ENCODE measurements at places on chromosomes 3 and 15. TPM values are rescaled to one million over a fixed set of nuclear protein-coding genes. Genes with fewer than 3 reads are reported as not detected.

DNA sequence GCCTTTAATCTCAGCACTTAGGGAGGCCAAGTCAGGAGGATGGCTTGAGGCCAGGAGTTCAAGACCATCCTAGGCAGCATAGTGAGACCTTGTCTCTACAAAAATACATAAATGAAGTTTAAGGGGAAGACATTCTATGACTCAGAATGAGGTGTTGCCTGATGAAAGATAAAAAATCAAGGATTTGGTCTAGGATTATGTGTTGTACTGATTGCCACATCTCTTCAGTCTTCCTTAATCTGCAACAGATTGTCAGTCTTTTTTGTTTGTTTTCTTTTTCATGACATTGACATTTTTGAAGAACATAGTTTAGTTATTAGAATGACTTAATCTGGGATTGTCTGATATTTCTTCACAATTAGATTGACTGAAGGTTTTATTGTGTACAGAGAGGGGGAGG lies 26.3 kb upstream of the DPPA4 start:
- no peak overlapping the region for H3K27ac ChIP-seq
- no peak for DNase-seq
- H3K4me3 ChIP-seq: no peak overlapping the region
- H3K36me3 ChIP-seq: no peaks in the 10 kb centered on the region

- H3K27ac ChIP-seq: peak overlapping the region; percentile 99
- DNase-seq: no peak
- peak overlapping the region; percentile 100 for H3K4me3 ChIP-seq
- H3K36me3 ChIP-seq: no peaks in the 10 kb centered on the region
These were observed 1.8 kb downstream of the PIK3CA start for GRCh38 chr3:179149951-179150350.

DNA sequence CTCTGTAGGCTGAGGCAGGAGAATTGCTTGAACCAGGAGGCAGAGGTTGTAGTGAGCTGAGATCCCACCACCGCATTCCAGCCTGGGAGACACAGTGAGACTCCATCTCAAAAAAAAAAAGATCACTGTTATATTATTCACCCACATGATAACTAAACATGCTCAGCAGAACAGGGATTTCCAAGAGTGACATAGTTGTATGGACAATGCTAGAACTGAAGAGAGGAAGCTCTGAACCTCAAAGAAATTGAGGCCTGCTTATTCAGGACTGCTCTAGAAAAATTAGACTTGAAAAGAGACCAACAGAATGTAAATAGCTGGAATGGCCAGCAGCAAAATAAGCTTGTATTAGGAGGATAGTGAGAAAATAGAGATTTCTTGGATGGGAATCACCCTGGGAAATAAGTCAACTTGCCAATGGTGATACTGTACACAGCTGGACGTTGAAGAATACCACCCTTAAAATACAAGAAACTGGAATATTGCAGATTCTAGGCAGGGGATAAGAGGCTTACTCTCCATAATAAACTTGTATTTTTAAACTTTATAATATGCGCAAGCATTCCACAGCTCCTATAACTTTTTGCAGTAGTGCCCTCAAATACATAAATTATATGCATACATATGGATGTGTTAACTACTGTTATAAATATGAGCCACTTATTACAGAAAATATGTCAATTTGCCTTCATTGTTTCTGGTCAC lies 28.2 kb downstream of the PIK3CB start:
- H3K27ac ChIP-seq: no peak overlapping the region
- H3K27me3 ChIP-seq: no peaks in the 10 kb centered on the region
- H3K4me3 ChIP-seq: no peak overlapping the region
- no peaks in the 10 kb centered on the region for H3K4me1 ChIP-seq
- DNase-seq: no peak

DNA sequence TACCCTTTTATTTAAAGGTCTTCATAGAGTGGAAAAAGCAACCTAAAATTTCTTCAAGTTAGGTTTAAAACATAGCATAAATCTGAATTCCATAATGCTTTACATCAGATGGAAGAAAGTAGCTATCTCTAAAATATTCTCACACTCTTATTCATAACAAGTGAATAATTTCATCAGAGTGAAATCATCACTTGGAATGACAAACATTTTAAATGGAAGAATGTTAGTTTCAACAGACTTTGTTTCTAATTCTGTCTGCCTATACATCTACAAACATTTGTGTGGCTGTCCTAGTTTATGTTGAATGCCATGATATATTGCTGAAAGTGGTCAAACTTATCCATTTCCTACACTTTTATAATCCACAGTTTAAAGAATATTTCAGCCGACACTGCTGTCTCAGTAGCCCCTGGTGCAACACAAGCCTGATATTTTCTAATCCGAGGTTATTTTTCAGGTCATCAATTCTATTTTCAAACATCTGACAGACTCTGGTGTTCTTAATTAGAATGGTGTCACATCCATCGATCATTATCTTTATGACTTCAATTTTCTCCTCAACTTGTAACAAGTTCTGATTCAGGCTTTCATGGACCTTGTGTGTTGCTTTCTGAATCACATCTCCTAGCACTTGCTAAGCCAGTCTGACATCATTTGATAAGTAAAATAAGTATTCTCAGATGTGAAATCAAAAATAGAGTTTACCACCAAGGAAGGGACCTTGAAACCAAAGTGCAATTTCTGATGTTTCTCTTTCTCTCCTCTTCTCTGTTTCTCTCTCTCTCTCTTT lies 17.1 kb upstream of the CNTN3 start:
- H3K27ac ChIP-seq: no peak overlapping the region
- H3K27me3 ChIP-seq: no peaks in the 10 kb centered on the region
- no peaks in the 10 kb centered on the region for H3K4me1 ChIP-seq
- no peak for DNase-seq
- no peak overlapping the region for H3K4me3 ChIP-seq

DNA sequence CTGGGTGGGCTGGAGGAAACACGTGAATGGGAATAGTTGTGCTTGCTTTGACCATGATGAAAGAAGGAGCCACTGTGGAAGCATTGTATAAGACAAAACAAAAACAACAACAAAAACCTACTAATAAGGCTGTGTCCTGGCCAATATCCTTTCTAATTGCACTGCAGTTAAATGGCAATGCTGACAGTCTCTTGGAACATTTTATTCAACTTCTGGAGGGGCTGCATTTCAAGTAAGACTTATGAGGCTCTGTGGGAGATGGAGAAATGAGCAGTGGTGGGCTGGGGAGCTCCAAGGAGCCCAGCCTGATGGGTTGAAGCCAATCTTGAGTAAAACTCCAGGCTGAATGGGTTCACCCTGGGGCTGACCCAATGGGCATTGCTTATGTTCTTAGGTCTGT lies 99.8 kb upstream of the ROPN1 start:
- H3K36me3 ChIP-seq: no peaks in the 10 kb centered on the region
- no peak for DNase-seq
- H3K4me1 ChIP-seq: no peaks in the 10 kb centered on the region
- no peaks in the 10 kb centered on the region for H3K27me3 ChIP-seq

DNA sequence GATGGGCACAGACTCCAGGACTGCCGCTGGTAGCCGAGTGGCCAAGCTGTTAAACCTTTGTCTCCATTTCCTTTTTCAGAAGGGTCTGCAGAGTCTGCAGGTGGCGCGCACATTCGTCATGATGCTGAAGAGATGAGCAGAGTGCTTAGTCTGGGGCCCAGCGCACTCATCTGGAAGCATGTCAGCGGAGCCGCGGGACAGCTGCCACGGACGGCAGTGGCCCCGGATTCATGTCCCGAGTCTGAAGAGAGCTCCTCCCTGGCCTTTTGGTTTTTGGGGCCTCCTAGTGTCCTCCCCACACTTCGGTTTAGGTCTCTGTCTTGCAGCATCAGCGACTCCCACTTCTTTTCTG lies 42.6 kb downstream of the KLHL25 start:
- peak overlapping the region; percentile 87 for H3K27ac ChIP-seq
- H3K4me3 ChIP-seq: no peak overlapping the region
- DNase-seq: peak; percentile 9
- H3K4me1 ChIP-seq: peaks cover 49% of the 10 kb centered on the region

DNA sequence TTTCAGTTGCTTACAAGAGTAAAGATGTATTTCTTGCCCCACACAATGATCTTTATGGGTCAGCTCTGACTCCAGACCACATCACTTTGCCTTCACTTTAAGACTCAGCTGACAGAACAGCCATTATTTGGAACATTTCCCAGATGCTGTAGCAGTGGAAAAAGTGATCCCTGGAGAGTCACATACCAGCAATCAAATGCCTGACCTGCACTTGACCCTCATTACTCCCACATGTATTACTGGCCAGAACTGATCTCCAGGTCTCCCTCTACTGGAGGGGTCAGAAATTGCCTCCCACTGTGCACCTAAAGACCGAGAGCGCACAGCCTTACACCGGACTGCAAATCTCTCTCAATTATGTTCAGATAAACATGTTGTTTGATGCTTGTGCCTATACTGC lies 88.6 kb upstream of the ZNF385D start:
- H3K27me3 ChIP-seq: no peaks in the 10 kb centered on the region
- no peak overlapping the region for H3K27ac ChIP-seq
- no peak overlapping the region for H3K4me3 ChIP-seq
- H3K4me1 ChIP-seq: no peaks in the 10 kb centered on the region

DNA sequence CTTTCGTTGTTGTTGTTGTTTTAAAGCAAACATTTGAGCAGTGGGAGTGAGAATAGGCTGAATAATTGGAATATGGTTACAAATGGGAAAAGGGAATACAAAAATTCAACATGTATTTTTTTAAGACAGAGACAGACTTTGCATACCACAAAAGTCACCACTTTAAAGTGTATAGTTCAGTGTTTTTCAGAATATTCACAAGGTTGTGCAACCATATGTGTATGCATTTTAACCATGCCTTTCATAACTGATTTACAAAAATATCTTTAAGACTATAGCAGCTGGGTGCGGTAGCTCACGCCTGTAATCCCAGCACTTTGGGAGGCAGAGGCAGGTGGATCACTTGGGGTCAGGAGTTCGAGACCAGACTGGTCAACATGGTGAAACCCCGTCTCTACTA lies 41.3 kb downstream of the EHHADH start:
- no peaks in the 10 kb centered on the region for H3K27me3 ChIP-seq
- H3K4me3 ChIP-seq: no peak overlapping the region
- no peaks in the 10 kb centered on the region for H3K4me1 ChIP-seq
- no peak overlapping the region for H3K27ac ChIP-seq
- H3K36me3 ChIP-seq: no peaks in the 10 kb centered on the region

DNA sequence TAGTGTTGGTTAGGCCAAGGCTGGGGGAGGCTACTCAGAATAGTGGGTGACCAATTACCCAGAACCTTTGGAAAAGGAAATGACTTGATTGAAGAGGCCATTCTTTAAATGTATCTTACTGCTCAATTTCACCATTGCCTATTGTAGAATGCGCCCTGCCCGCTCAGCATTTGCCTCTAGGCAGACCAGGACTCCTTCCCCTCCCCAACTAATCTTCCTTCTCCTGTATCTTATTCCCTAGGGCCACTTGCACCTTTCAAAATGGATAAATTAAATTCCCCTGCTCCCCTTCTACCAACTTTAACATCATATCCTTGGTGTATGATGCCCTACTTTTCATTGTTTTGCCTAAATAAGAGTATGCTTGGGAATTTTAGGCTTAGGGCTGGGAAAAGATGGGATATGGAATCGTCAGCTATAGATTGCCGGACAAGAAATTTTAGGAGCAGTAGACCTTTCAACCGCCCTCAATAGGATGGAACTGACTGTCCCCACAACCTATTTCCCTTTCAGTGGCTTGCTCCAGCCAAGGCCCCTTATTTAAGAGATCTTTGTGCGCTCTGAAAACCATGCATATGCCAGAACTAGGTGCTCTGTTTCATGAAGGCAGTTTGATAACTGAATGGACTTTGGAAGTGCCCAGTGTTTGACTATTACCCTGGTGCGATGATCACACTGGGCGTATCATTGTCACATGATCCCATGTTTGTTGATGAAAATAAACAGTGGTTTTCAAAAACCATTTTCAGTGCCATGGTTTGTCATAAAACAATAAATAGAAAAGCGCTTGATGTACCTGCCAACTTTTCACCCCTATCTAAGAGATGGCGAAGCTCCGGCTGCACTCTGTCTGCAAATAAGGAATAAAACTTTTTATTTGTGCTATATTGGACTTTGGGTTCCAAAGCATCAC lies 74.3 kb upstream of the TSEN2 start:
- DNase-seq: no peak
- H3K4me1 ChIP-seq: no peaks in the 10 kb centered on the region
- H3K36me3 ChIP-seq: no peaks in the 10 kb centered on the region
- no peak overlapping the region for H3K27ac ChIP-seq
- H3K4me3 ChIP-seq: no peak overlapping the region
- no peaks in the 10 kb centered on the region for H3K27me3 ChIP-seq

DNA sequence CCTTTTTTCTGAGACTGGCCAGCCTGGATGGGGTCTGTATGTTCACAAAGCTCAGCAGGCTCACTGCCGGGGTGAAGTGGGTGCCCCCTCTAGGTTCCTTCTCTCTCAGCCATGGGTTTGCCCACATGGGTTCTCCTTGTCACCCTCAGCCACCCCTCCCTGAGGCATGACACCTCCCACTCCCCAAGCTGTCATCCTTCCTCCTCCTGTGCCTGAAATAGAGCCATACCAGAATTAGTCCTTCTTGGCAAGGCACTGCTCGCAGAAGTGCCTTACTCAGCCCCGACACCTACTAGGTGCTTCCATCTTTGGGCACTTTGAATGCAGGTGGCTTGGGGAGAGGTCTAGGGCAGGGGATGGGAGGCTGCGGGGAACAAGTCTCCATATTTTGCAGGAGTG lies 62.9 kb upstream of the SEC13 start:
- H3K4me1 ChIP-seq: no peaks in the 10 kb centered on the region
- no peak for DNase-seq
- no peaks in the 10 kb centered on the region for H3K27me3 ChIP-seq
- H3K4me3 ChIP-seq: no peak overlapping the region

- H3K4me1 ChIP-seq: no peaks in the 10 kb centered on the region
- no peaks in the 10 kb centered on the region for H3K36me3 ChIP-seq
- no peak for DNase-seq
- no peaks in the 10 kb centered on the region for H3K27me3 ChIP-seq
These were observed 282.3 kb upstream of the TBC1D5 start for GRCh38 chr3:18024715-18025114.

Gene HACD2
- 24.9 TPM for total RNA-seq

Gene CYP8B1
- not detected for total RNA-seq

Gene FYCO1
- 61.7 TPM for total RNA-seq

Gene LSMEM2
- total RNA-seq: 2.1 TPM

Gene CORO2B
- total RNA-seq: 12.6 TPM
